A549 treated with CORT108297 at 1 μM for 4 hours (cell line): ENCODE measurements at places on chromosomes 16 and 17. TPM values are rescaled to one million over a fixed set of nuclear protein-coding genes. Genes with fewer than 3 reads are reported as not detected.

EPN3 gene
- 0.09 to 0.32 TPM (median 0.21 TPM) in 5 replicates for total RNA-seq

PIRT gene
- total RNA-seq: not detected in 5 replicates

FOXL1 gene
- 0.66 to 1.9 TPM (median 1.2 TPM) in 5 replicates for total RNA-seq

NPIPB9 gene
- total RNA-seq: 1.4 to 2.3 TPM (median 1.7 TPM) in 5 replicates

STXBP4 gene
- total RNA-seq: 3.5 to 8.1 TPM (median 4.8 TPM) in 5 replicates

MAF gene
- total RNA-seq: 0.13 to 0.84 TPM (median 0.55 TPM) in 5 replicates

WFIKKN1 gene
- 0.10 to 0.22 TPM (median 0.17 TPM) in 5 replicates for total RNA-seq

CHTF18 gene
- 15.9 to 33.5 TPM (median 29.7 TPM) in 5 replicates for total RNA-seq

RAD51C gene
- total RNA-seq: 54.5 to 61.5 TPM (median 57.5 TPM) in 5 replicates

SSTR5 gene
- 0.25 to 0.37 TPM (median 0.33 TPM) in 5 replicates for total RNA-seq

TMEM94 gene
- total RNA-seq: 38.4 to 52.2 TPM (median 48.2 TPM) in 5 replicates
